ENCODE measurements at places on chromosomes 7 and 10. TPM values are rescaled to one million over a fixed set of nuclear protein-coding genes. Genes with fewer than 3 reads are reported as not detected.

Gene ZNF138
- 2.3 TPM for total RNA-seq

Gene RHOBTB1
- 15.8 TPM for total RNA-seq

Gene NEBL
- total RNA-seq, result not detected

Gene ADCY1
- total RNA-seq, result 0.26 TPM

Gene BMPER
- 18.8 TPM for total RNA-seq

Gene TEX47
- not detected for total RNA-seq

Gene TSPAN12
- total RNA-seq, result 5.2 TPM

Gene PMPCB
- total RNA-seq, result 59.2 TPM

Gene FRAT1
- total RNA-seq, result 1.4 TPM

Gene DENND2A
- 4.8 TPM for total RNA-seq

All from smooth muscle cell of the pulmonary artery (primary cell).